ENCODE measurements at places on chromosomes 4 and X. TPM values are rescaled to one million over a fixed set of nuclear protein-coding genes. Genes with fewer than 3 reads are reported as not detected.

- DNase-seq, result no peak
Observed at GRCh38 chr4:82994834-82995233, 15.8 kb downstream of the LIN54 start.

- DNase-seq, result no peak
Observed at GRCh38 chr4:15766821-15767220, 11.3 kb upstream of the CD38 start.

DNA sequence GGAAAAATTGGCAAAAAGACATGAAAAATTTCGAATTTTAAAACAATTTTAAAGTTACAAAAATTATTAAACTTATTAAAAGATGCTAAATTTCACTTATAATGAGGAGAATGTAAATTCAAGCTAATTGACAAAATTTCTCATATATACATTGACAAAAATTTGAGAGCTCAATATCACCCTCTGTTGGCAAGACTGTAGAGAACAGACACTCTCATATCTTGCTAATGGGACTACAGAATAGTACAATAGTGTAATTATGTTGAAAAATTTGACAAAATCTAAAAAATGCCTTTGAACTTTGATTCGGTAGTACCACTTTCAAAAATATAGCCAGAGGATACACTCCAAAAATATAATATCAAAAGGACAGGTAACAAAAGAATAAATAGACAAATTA, 29.8 kb downstream of the DCAF8L2 start:
- DNase-seq, result no peak

DNA sequence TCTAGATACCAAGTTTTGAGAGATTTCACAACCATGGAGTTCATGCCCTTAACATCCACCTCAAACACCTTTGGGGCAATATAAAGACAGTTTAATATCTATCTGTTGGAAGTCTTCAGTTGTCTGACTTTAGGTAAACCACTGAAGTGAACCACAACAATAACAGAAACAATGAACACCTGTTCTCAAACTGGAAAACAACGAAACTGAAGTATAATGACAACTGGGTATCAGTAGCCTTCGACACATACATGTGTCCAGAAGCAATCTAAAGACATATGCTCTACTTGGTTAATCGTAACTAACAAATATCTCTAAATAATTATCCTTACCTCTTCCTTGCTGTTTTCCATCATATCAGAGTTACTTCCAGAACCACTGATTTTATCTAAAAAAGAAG, 87.8 kb downstream of the ATRX start:
- DNase-seq, result no peak

The TCEAL9 gene
- total RNA-seq, result 3.2 TPM

The C4orf50 gene
- total RNA-seq, result not detected

DNA sequence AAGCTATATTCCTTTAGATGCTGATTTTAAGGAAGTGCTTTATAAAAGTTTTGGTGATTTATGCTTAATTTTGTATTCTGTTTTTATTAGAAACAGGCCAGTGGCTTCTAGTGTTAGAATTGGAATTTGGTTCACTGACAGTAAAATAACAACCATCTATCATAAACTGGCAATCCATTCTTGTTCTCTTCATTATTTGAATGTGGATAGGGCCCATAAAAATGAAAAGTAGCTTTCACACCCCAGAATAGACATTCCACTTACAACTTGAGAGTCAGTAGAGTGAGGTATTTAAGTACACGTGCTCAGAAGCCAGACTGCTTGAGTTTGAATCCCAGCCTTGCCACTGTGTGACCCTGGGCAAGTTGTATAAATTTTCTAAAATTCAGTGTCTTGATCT, 232.4 kb upstream of the CTSO start:
- no peak for DNase-seq

DNA sequence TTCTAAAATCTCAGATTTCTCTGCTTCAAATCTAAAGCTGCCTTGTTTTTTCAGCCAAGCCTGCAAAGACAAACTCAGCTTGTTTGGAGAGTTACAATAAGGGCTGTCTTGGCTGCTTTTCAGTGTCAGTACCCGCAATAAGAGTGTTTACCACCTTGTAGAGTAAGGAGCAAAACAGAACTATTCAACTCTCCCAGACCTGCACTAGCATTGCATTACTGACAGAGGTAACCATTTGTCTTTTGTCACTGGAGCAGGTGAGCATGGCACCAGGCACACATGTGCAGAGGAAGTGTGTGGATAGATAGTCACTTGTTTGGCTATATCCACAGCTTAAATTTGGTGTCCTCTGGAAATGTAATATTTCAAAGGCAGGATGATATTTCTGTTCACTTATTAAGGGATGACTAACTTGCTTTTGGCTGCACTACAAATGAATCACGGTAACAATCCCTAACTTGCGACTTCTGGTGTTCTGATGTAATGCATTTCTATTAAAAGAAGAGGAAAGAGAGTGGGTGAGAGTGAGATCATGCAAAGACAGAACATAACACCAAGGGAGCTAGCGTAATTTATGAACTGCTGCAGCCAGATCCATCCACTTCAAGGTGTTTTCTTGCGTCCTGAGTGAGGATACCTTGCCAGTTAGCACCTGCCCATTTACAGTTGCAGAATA, 38.6 kb downstream of the PTCHD1 start:
- DNase-seq, result no peak

The TRIM60 gene
- not detected for total RNA-seq

DNA sequence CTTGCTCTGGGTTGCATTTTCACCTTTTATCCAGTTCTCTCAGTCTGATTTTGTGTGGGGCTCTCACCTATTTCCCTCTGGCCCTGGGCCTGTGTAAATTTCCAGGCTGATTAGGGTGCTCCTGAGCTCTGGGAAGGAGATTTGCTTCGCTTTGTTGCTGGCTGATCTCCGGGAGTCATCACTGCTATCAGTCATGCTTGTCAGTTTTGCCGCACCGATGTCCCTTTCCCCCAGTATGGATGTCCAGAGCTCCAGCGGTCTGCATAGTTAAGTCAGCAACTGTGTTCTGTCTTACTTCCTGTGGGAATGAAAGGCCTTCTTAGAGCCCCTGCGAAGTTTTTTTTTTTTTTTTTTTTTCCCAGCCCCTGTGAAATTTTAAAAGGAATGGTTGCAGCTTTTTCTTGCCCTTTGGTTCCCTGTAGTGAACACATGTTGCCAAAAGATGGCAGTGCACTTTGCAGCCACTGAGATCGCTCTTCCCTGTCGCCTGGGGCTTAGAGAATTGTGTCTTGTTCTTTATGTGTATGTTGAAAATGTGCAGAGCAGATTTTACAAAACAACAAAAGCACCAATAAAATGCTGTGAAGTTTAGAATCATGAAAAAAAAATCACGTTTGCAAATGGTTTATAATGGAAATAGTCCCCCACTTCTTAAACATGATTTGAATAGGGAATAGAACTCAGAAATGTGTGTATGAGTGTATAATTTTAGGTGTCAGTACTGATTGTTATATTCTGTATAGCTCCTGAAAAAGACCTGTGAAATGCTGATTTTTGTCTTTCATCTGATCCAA, 109.1 kb upstream of the SLC4A4 start:
- DNase-seq, result peak; percentile 10

DNA sequence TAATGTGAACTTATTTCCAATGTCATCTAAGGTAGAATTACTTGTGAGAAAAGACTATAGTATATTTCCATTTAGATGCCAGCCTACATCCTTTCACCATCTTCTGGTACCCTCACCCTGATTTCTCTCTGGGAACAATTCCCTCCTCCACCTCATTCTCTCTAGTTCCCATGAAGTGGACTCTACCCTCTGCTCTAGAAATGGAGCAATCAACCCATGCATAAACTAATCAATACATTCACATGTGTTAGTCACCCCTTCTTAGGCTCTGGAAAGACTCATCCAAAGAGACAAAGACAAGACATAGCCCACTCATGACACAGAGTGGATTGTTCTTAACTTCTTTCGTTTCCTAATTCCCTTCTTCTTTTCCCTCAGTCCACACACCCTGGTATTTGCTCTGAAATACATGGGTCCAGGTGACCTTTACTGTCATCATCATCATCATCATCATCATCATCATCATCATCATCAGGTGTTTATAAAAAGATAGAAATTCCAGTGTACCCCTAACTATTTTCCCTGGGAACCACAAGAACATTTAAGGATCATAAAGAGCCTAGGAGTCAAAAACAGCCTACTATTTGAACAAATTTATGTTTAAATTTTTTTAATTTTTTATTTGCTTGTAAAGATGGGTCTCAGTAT, 298.9 kb upstream of the GALNT7 start:
- DNase-seq, result no peak
